Suprapubic skin (tissue), 4 donors: ENCODE measurements at places on chromosomes 16 and 17. TPM values are rescaled to one million over a fixed set of nuclear protein-coding genes. Genes with fewer than 3 reads are reported as not detected.

Gene ATP2C2
- total RNA-seq: 28.0 TPM

Gene TEX19
- not detected for total RNA-seq

Gene SDR42E2
- not detected for total RNA-seq

Gene TEKT5
- 2.3 TPM for total RNA-seq

Gene CNGB1
- total RNA-seq: 0.08 TPM

Gene KRTAP17-1
- total RNA-seq: 24.2 TPM

DNA sequence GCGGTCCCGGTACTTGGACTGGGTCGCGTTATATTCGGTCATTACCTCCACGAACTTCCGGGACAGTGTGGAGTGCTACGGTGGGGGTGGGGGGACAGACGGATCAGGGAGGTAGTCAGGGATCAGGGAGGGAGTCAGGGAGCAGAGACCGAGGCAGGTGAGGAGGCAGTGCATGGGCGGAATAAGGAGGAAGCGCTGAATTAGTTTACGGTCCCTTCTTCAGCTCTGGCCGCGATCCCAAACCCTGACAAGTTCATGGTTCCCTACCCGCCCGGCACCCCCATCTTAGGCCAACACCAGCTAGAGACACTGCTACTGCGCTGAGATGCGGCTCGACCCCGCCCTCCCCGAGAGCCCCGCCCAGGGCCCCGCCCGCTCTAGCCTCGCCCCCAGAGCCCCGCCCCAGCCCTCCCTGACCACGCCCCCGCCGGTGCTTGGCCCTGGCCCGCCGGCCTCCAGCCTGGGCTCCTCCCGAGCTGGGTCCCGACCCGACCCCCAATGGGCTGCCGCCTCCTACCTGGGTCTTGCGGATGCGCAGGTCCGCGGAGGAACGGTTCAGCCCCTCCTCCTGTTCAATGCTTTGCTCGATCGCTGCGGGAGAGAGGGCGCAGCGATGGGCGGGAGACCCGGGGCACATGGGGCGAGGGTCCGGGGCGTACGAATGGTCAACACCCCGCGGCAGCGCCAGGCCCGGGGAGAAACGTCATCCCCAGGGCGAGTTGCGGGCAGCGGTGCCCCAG lies 12.1 kb downstream of the HSD3B7 start:
- peak; percentile 92 for DNase-seq
- no peaks in the 10 kb centered on the region for H3K36me3 ChIP-seq
- no peaks in the 10 kb centered on the region for H3K27me3 ChIP-seq
- peaks cover 43% of the 10 kb centered on the region for H3K4me1 ChIP-seq
- peak overlapping the region; percentile 73 for H3K27ac ChIP-seq

- H3K27me3 ChIP-seq: no peaks in the 10 kb centered on the region
- no peaks in the 10 kb centered on the region for H3K36me3 ChIP-seq
- no peak overlapping the region for H3K27ac ChIP-seq
- H3K4me3 ChIP-seq: no peak overlapping the region
- no peak for DNase-seq
These were observed 266.2 kb downstream of the CEP112 start for GRCh38 chr17:65925606-65926307.

DNA sequence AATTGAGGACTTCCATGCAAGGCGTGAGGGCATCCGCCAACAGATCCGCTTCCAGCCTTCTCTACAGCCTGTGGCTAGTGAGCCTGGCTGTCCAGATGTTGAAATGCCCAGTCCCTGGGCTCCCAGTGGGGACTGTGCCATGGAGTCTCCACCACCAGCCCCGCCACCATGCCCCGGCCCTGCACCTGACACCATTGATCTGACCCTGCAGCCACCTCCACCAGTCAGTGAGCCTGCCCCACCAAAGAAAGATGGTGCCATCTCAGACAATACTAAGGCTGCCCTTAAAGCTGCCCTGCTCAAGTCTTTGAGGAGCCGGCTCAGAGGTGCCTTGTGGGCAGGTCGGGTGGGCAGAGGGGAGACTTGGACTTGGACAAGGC lies 3.1 kb downstream of the MAPK7 start:
- DNase-seq: peak; percentile 63
- H3K4me1 ChIP-seq: peaks cover 67% of the 10 kb centered on the region

DNA sequence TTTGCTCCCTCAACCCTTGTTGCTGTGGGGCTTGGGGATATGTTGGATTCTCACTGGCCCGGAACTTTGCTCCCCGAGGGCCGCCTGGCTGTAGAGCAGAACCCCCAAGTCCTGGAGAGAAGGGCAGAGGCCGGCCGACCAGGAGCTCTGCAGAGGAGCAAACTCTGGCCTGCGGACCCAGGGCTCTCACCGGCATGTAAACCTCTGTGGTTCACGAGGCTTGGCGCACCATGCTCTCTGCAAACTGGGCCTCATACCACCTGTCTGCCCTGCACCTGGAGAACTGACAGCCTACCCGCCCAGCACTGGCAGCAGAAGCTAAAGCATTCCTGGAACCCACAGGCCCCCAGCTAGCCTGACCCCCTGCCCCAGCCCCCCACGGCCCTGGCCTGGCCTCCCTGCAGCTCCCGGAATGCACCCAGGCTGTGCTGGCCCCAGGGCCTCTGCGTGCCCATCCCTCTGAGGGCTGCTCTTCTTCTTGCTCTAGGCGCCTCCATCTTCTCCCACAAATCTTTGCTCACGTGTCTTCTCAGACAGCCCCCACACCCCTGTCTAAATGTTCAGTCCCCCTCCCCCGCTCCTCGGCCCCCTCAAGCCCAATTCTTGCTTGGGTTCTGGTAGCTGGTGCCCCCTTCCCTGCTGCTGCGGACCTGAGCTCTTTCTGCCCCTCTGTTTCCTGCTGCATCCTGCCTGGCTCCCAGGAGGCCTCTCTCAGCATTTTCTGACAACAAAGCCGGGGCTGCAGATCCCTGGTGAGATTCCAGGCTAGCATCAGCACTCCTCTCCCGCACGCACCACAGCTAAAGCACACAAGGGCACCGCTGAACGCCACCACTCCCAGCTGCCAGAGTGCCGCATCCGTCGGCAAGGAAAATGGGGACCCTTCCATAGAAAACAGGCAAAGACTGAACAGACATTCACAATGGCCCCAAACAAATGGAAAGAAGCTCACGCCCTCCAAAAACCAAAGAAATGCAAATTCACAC lies 23.3 kb downstream of the ACTG1 start:
- no peaks in the 10 kb centered on the region for H3K36me3 ChIP-seq
- H3K4me3 ChIP-seq: no peak overlapping the region
- H3K27ac ChIP-seq: no peak overlapping the region
- H3K4me1 ChIP-seq: peaks cover 24% of the 10 kb centered on the region

- DNase-seq: peak; percentile 96
- no peaks in the 10 kb centered on the region for H3K27me3 ChIP-seq
- peak within 1 kb of the TSS; percentile 96 for H3K27ac ChIP-seq
- H3K4me3 ChIP-seq: peak within 1 kb of the TSS; percentile 88
- no peaks in the 10 kb centered on the region for H3K36me3 ChIP-seq
These were observed at the start of gene ERN1 for GRCh38 chr17:64129765-64130558. ERN1 (minus strand) TSS chr17:64130144; CDS start chr17:64130029, 115 bp downstream.

DNA sequence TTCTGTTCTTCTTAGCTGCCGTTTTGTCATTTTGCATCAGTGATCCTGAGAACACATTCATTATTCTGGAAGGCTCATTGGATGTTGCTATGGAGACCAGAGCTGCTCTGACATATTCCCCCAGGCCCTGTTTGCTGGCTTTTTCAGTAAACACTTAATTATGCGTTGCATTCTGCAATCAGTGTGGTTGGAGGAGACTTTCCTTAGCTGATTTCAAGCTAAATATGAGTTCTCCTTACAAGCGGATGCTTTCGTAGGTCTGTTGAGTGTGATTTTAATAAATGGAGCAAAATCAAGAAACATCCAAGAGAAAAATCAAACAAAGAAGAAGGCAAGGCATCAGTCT lies 38.2 kb upstream of the NUDT7 start:
- H3K27ac ChIP-seq: no peak overlapping the region
- H3K27me3 ChIP-seq: no peaks in the 10 kb centered on the region
- H3K36me3 ChIP-seq: no peaks in the 10 kb centered on the region
- no peak for DNase-seq

DNA sequence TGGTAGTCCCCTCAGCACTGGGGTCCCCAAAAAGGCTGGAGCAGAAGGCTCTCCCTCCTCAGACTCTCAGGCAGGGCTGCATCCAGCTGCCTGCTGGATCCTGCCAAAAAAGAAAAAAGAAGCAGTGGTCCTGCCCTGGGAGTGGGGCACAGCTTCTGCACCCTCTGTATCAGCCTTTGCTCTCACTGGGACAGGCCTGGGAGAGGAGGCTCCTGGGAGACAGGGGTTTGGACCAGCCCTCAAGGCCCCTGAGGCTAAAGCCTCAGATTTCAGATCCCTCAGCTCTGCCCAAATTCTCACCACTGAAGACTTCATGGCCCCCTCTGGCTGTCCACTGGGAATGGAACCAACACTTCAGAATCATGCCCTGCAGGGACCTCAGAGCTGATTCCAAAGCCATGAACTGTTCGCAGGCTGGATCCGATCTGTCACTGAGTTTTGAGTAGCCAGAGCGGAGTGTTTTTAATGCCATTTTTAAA lies 96.9 kb downstream of the C16orf78 start:
- no peaks in the 10 kb centered on the region for H3K4me1 ChIP-seq
- DNase-seq: no peak
- no peaks in the 10 kb centered on the region for H3K36me3 ChIP-seq
- H3K4me3 ChIP-seq: no peak overlapping the region
- H3K27me3 ChIP-seq: no peaks in the 10 kb centered on the region
- no peak overlapping the region for H3K27ac ChIP-seq

GRCh38 chr17:65865715-65866425 lies 304.4 kb upstream of the AXIN2 start:
- H3K27ac ChIP-seq: no peak overlapping the region
- H3K4me1 ChIP-seq: no peaks in the 10 kb centered on the region
- no peaks in the 10 kb centered on the region for H3K36me3 ChIP-seq
- H3K4me3 ChIP-seq: no peak overlapping the region
- H3K27me3 ChIP-seq: no peaks in the 10 kb centered on the region
- no peak for DNase-seq

DNA sequence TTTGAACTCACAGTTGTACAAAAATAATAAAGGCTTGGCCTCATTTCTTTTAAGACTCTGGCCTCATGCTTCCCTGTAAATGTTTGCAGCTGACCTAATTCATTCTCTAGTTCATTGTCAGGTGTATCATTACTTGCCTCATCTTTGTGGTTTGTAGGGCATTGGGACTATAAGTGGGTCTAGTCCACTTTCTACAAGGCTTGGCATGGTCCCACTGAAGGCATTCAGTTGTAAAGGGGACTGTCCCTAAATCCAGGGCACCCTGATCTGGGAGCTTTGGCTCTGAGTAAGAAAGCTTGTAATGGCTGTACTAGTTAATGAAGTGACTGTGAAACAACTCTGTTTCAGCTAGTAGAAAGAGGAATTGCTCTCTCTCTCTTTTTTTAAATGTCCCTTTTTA lies 2.7 kb downstream of the KCTD2 start:
- H3K27me3 ChIP-seq: no peaks in the 10 kb centered on the region
- peaks cover 43% of the 10 kb centered on the region for H3K36me3 ChIP-seq
- no peak overlapping the region for H3K4me3 ChIP-seq
- H3K27ac ChIP-seq: no peak overlapping the region

DNA sequence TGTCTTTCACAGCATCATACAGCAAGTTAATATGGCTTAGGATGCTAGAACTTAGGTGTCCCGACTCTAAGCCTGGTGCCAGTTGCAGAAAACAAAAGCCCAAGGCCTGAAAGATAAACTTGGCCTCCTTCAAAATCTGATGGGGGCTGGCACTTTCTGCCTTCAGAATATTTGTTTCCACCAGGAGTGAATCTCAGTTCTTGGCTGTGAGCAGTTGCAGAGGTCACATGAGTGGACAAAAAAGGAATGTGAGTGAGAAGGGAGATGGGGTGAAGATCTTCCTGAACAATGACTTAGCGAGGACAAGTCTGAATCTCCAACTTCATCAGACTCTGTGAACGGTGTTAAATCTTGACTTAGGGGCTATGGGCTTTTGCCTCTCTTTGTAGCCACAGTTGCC lies 46.6 kb downstream of the HOXB1 start:
- no peak for DNase-seq
- no peak overlapping the region for H3K27ac ChIP-seq
- peaks cover 2% of the 10 kb centered on the region for H3K27me3 ChIP-seq
- H3K4me3 ChIP-seq: no peak overlapping the region
- no peaks in the 10 kb centered on the region for H3K36me3 ChIP-seq

DNA sequence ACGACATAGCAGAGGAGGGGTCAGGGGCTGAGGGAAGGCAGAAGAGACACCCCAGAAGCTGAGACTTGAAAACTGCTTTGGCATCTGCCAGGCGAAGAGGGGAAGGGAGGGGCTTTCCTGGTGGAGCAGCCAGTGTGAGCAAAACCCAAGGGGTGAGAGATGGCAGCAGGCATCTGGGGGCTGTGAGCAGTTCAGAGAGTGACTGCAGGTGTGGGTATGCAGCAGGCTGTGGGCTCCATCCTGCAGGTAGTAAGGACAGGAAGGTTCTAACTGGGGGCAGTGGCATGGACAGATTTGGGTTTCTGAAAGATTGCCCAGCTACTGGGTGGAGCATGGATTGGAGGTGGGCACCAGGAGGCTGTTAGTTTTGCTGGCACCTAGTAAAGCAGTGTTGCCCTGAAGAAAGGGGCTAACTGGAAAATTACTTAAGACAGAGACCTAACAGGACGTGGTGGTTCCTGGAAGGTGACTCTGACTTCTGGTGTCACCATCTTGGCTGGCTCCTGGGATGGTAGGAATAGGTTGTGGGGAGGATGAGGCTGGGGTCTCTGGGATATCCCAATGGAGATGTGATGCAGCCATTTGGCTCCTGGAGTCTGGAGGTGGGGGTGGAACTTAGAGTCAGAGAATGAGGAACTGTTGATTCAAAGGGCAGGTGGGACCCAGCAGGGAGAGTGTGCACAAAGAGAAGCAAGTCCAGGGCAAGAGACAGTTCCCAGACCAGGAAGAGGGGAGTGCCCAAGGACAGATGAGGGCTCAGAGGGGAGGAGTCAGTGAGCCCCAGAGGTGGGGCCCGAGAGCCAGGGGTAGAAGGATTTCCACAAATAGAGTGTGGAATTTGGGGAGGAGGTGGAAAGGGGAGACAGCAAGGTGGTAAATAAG lies 11.2 kb downstream of the BCL7C start:
- no peak for DNase-seq
- no peak overlapping the region for H3K4me3 ChIP-seq
- no peaks in the 10 kb centered on the region for H3K4me1 ChIP-seq
- H3K27ac ChIP-seq: no peak overlapping the region
- peaks cover 42% of the 10 kb centered on the region for H3K36me3 ChIP-seq

- peak overlapping the region; percentile 28 for H3K27ac ChIP-seq
- no peak overlapping the region for H3K4me3 ChIP-seq
- peaks cover 77% of the 10 kb centered on the region for H3K4me1 ChIP-seq
- peaks cover 55% of the 10 kb centered on the region for H3K36me3 ChIP-seq
These were observed 6.3 kb downstream of the ALDH3A2 start for GRCh38 chr17:19654896-19655295.

- H3K27me3 ChIP-seq: no peaks in the 10 kb centered on the region
- DNase-seq: peak; percentile 96
- H3K27ac ChIP-seq: peak within 1 kb of the TSS; percentile 94
- peaks cover 41% of the 10 kb centered on the region for H3K4me1 ChIP-seq
- peaks cover 45% of the 10 kb centered on the region for H3K36me3 ChIP-seq
- H3K4me3 ChIP-seq: peak within 1 kb of the TSS; percentile 93
These were observed at the start of the genes DHX38 and TXNL4B for GRCh38 chr16:72093448-72094265. DHX38 (plus strand) TSS chr16:72093847; CDS start chr16:72096158, 2,311 bp downstream. TXNL4B (minus strand) TSS chr16:72093620; CDS start chr16:72090749, 2,871 bp downstream.

DNA sequence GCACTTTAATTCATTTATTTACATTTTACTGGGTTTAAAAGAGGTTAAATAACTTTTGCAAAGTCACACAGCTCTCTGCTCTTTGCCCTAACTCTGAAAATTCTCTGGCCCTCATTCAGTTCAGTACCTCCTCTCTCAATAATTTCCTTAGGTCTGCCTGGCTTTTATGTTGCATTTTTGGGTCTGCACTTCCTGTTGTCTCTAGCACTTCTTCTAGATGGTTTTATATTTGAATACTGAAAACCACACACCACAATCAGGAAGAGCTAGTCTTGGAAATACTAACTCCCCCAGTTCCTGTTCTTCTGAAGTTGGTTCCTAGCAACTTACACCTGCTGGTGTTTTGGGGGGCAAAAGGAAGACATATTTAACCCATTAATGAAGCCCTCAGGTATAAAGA lies 577.9 kb downstream of the HS3ST4 start:
- H3K4me1 ChIP-seq: no peaks in the 10 kb centered on the region
- no peak for DNase-seq
- H3K27ac ChIP-seq: no peak overlapping the region
- H3K36me3 ChIP-seq: no peaks in the 10 kb centered on the region
- H3K27me3 ChIP-seq: no peaks in the 10 kb centered on the region
